ENCODE measurements at places on chromosomes 12 and 14.

DNA sequence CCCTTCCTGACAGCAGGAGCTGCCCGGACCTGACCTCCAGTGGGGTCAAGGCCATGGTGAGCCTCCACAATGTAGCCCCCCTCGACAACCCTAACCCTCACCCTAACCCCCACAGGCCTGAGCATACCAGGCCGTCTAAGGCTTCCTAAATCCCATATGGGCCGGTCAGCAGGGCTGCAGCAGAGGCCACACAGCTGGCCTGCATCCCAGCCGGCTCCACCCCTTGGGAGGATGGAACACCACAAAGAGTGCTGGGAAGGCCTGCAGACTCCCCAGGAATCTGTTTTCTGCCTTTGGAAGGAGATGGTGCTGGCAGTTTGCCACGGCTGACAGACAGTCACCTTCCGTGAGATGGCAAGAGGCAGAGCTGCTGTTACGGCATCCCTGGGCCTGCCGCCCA lies 2.8 kb downstream of the TMEM179 start:
- no peak for DNase-seq

DNA sequence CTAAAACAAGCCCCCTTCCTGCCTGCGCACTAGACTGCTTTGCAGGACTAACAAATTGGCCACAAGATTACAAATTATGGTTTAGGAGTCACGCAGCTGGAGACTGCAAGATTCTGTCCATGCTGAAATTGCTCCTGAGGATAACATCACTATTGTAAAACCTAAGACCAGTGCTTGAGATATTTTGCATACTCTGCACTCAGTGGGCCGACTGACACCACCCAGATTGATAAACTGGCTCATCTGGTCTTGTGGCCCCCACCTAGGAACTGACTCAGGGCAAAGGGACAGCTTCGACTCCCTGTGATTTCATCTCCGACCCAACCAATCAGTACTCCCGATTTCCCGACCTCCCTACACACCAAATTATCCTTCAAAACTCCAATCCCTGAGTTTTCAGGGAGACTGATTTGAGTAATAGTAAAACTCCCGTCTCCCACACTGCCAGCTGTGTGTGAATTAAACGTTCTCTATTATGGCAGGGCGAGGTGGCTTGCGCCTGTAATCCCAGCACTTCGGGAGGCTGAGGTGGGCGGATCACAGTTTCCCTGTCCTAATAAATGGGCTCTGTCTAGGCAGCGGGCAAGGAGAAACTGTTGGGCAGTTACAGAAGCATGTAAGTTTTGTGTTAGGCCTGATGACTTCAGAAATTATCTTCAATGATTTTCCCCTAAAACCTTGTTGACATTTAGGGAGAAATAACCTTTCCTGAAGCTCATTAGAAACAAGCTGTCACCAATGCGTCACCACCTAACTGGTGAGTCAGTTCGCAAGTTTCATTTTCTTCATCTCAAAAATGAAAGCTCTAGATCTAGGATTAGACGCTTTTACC lies 5.3 kb upstream of the UBC start:
- no peak for DNase-seq

- DNase-seq = peak; percentile 65
Measured at GRCh38 chr12:120713861-120714482, 3.7 kb downstream of the UNC119B start.

DNA sequence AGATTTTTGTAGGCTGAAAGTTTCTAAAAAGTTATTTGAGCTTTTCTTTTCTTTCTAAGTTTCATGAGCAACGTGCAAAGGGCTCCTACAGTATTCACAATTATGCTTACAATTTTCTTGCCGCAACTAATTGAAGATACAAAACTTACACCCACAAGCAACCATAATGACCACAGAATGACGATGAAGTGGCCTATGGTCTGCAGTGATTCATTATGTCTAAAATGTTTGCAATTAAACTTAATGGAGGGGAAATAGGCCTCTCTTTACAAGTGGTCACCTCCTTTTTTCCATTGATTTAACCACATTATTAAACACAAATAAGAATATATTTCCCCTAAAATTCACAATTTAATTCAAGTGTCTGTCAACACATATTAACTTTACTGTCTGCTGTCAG lies 732.6 kb upstream of the FLRT2 start:
- no peak for DNase-seq

GRCh38 chr14:74142523-74142922 lies 57.8 kb downstream of the LIN52 start:
- no peak for DNase-seq

- no peak for DNase-seq
Measured at GRCh38 chr12:62900686-62901272, 34.2 kb downstream of the PPM1H start.

- DNase-seq = no peak
Measured at GRCh38 chr12:65660836-65661235, 163.4 kb upstream of the HMGA2 start.

All from WTC11 (cell line).